ENCODE measurements at places on chromosomes 11 and 22.

DNA sequence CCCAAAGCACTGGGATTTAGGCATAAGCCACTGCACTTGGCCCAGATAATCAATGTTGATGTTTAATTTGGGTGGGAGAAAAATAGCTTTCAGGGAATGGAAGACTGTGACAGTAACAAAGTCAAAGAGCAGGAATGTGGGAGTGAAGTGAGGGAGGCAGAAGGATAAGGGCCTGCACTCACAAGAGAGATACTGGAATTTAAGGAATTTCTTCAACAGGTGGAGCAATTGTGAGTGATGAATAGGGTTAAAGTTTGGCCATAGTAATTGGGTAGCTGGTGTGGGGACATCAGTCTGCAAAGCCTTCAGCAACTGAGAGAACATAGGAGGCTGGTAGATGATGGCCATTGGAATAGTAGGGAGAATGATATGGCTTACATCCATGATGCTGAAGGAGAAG is 8.6 kb upstream of the APBB1 start:
- no peak for DNase-seq

GRCh38 chr22:40567626-40568328 is 68.7 kb downstream of the MRTFA start:
- DNase-seq, result no peak

GRCh38 chr22:46054091-46055073 is 77.4 kb upstream of the WNT7B start:
- DNase-seq, result peak; percentile 49

- no peak for DNase-seq
These were observed 148.3 kb downstream of the CRYBB2 start for GRCh38 chr22:25367756-25368155.

Data from naive thymus-derived CD4-positive, alpha-beta T cell (primary cell).